ENCODE measurements at places on chromosomes 5 and 9.

DNA sequence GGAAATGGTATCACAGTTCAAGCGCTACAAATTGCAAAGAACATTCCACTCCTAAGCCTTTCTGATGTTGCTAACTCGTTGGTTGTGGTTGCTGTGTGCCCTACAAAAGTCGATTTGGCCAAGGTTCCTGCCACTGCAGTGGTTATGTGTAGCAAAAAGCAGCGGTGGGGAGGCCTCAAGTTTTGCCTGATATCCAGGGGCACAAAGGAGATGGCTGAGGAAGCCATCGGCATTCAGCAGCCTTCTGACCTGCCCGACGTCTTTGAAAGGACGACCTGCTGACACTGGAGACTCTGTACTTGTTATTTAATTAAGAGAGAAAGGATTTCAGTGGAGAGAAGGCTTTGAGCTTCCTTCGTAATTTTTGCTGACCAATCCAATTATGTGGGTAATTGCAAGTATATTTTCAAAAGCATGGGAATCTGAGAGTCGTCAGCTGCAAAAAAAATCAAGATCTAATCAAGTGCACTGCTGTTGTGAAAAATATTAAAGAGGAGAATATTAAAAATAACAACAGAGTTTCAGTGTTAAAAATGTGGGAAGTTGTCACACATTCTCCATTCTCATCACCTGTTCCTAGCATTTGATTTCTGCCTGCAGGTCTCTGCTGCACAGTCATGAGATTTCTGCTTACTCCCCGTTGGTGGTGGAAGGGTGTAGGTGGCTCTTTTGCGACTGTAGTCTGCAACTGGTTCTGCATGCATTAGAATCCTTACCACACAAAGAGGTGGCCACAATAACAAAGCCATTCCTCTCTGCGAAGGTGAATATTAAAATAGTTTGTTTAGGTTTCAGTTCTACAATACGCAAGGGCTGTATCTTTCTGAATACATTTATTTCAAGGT lies 319.2 kb downstream of the IRX2 start:
- no peak overlapping the region for H3K4me3 ChIP-seq
- no peak overlapping the region for H3K27ac ChIP-seq
- no peaks in the 10 kb centered on the region for H3K36me3 ChIP-seq
- no peaks in the 10 kb centered on the region for H3K27me3 ChIP-seq
- no peaks in the 10 kb centered on the region for H3K4me1 ChIP-seq
- DNase-seq: no peak

GRCh38 chr9:119227422-119227821 lies 141.8 kb downstream of the BRINP1 start:
- H3K36me3 ChIP-seq: no peaks in the 10 kb centered on the region
- no peaks in the 10 kb centered on the region for H3K4me1 ChIP-seq
- DNase-seq: no peak
- no peak overlapping the region for H3K27ac ChIP-seq
- no peaks in the 10 kb centered on the region for H3K27me3 ChIP-seq
- H3K4me3 ChIP-seq: no peak overlapping the region

DNA sequence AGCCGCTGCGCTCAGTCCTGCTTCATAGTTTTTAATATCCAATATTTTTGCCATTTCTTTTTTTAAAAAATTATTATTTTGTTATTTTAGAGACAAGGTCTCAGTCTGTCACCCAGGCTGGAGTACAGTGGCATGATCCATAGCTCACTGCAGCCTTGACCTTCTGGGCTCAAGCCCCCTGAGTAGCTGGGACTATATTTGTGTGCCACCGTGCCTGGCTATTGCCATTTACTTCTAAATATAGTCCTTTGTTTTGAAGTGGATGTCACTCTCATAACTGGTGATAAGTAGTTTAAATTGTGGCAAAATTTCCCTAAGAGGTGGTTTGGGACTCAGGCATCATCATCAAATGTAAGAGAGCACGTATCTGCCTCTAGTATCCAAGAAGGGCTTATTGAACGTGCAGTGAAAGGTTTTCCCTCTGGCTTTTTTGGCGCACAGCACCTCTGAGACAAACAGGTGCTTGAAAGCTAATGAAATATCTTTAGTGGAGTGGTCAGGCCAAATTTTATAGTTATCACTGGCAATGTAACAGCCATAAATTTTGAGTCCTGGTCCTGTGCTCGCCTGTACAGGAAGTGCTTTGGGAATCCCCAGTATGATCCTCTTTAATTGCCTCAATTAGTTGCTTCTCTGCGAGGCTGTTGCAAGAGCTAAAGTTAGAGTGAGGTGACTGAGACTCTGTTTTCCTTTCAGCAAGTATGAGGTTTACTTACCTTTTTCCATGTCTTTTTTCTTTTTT lies 14.8 kb downstream of the STXBP1 start:
- H3K4me1 ChIP-seq: peaks cover 12% of the 10 kb centered on the region
- no peak for DNase-seq
- H3K27ac ChIP-seq: no peak overlapping the region
- no peaks in the 10 kb centered on the region for H3K27me3 ChIP-seq

DNA sequence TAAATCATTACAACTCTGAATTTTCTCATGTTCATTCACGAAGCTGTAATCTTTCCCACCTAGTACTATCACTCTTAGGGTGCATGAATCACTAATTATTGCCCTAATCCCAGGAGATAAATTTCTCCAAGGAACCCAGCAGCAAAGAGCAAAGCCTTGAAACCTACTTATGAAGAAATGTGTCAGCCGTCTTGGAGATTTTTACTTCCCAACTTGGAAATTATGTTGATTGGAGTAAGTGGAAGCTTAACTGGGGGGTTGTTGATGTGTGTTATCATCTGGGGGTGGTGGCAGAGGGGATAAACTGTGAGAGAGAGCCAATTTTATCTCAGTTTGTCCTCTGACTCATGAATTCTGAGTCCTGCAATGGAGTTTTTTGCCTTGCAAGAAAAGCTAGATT lies 440.5 kb upstream of the WWC1 start:
- no peak for DNase-seq
- no peak overlapping the region for H3K27ac ChIP-seq
- H3K36me3 ChIP-seq: no peaks in the 10 kb centered on the region

- H3K27ac ChIP-seq: no peak overlapping the region
- no peak overlapping the region for H3K4me3 ChIP-seq
- no peaks in the 10 kb centered on the region for H3K4me1 ChIP-seq
- H3K36me3 ChIP-seq: no peaks in the 10 kb centered on the region
These were observed 10.3 kb upstream of the ZFR start for GRCh38 chr5:32454821-32455220.

Data from H1 (cell line).